ENCODE measurements at places on chromosomes 12 and 14. TPM values are rescaled to one million over a fixed set of nuclear protein-coding genes. Genes with fewer than 3 reads are reported as not detected.

TMPRSS12 gene
- not detected for total RNA-seq

DACT1 gene
- total RNA-seq, result 4.0 TPM

SERPINA5 gene
- total RNA-seq, result 101 TPM

AMN gene
- not detected for total RNA-seq

GRCh38 chr14:26594756-26595545, 2.9 kb downstream of the NOVA1 start:
- H3K4me1 ChIP-seq, result no peaks in the 10 kb centered on the region
- no peak overlapping the region for H3K4me3 ChIP-seq
- H3K36me3 ChIP-seq, result no peaks in the 10 kb centered on the region

DNA sequence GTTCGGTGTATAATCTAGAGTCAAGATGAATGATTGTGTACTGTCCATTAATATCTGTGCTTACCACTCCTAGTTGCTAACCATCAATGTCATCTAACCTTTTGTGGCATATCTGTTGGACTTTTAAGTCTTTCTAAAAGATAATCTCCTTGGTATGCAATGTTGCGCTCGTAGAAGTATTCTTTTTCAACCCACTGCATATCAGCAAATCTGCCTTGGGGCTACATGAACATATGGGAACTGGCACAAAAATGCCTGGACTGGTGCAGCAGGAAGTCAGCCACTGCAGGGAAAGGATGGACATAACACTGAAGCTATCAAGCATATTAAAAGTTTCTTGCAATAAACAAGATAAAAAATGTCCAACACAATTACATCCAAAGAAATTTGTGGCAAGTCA, 124.3 kb upstream of the SLC38A4 start:
- no peak overlapping the region for H3K27ac ChIP-seq
- no peaks in the 10 kb centered on the region for H3K27me3 ChIP-seq
- H3K4me3 ChIP-seq, result no peak overlapping the region
- DNase-seq, result no peak
- no peaks in the 10 kb centered on the region for H3K4me1 ChIP-seq

DNA sequence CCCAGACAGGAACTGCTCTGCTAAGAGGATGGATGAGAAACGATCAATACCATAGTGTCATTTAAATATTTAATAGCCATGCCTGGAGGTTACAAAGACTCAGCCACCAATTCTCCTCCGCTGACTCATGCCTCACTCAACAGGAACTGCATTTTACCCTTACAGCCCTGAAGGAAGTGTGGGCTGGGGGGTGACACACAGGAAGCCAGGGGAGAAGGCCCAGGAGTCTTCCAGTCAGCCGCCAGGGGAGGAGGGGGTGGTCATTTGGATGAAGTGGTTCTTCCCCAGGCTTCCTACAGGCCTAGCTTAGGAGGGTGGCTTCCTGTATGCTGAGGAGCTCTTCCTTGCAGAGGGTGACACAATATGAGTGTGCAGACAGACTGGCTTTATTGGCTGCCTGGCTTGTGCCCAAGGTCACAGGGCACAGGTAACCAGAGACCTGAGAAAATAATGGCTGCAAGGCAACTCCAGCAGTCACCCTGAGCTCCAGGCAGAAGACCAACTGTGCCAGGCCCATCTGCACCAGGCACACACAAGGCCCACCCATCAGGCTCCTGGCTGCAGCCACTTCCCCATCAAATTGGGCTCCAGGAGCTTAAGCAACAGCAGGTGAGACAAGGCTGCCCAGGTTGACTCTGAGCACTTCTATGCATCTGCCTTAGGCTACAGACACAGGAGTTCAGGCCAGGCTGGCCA, 30.6 kb upstream of the RPLP0 start:
- H3K36me3 ChIP-seq, result no peaks in the 10 kb centered on the region
- peaks cover 86% of the 10 kb centered on the region for H3K4me1 ChIP-seq
- no peaks in the 10 kb centered on the region for H3K27me3 ChIP-seq
- peak; percentile 87 for DNase-seq
- H3K4me3 ChIP-seq, result no peak overlapping the region
- H3K27ac ChIP-seq, result peak overlapping the region; percentile 81

Data from body of pancreas (tissue), 4 donors.